CD4-positive, alpha-beta T cell treated with Interleukin-15 for 4 hours (primary cell): ENCODE measurements at places on chromosomes 5 and 9.

DNA sequence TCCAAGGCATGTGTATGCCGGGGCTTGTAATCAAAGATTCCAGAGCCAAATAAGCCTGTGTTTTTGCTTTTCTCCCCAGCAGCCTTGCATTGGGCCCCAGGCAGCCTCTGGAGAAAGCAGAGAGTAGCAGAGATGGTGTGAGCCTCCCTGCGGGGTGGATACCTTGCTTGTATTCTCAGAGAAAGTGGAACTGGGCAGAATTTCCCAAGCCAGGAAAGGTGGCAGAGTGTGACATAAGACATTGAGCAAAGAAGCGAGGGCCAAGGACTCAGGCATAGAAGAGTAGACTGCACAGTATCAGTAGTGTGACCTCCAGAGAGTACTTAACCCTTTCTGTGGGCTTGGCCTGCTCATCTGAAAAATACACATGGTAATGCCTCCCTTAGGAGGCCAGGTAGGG, 1.6 kb upstream of the GSN start:
- DNase-seq: no peak

DNA sequence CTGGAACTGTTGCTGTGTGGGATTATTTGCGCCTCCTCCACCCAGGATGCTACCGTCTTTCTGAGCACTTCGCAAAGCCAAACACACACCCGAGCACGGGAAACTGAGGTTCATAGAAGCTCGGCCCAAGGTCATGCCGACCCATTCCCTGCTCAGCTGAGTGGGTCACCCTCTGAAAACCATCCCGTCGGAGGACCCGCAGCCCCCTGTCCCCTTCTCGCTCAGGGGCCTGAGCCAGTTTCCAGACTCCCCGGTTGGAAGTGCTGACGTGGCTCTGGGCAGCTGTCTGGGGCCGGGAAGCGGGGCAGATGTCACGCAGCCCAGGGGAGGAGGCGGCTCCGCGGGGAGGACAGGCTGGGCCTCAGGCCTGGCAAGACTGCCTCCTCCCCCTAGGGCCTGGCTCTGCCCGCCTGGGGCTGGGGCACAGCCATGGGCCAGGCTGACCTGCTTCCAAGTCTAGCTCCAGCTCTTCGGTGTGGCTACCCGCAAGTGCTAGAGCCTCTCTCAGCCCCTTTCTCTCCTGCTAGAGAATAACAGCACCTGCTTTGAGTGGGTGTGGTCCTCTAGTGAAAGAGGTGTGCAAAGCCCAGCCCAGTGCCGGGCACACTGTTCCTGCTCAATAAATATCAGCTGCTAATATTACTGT, 9.9 kb upstream of the CXXC5 start:
- DNase-seq: no peak

GRCh38 chr5:1106385-1107166, 5.3 kb downstream of the SLC12A7 start:
- DNase-seq: no peak

GRCh38 chr9:127155314-127155960, 33.0 kb upstream of the ANGPTL2 start:
- no peak for DNase-seq

GRCh38 chr5:173202266-173202875, 32.6 kb downstream of the NKX2-5 start:
- DNase-seq: no peak

DNA sequence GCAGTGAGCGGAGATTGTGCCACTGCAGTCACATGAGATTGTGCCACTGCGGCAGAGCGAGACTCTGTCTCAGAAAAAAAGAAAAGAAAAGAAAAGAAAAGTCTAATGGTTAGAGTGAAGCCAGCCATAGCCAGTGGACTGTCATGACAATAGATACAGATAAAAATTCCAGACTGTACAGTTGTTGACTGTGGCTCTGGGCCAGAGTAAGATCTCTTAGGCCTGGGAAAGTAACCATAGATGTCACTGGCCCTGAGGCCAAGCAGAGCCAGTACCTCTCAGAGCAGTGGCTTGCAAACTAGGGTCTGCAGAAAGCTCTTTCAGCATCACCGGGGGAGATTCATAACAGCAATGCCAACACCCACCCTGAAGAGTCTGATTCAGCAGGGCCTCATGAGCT, 44.1 kb upstream of the SUB1 start:
- DNase-seq: no peak

- DNase-seq: no peak
These were observed 614.7 kb downstream of the ISL1 start for GRCh38 chr5:51997949-51998348.

DNA sequence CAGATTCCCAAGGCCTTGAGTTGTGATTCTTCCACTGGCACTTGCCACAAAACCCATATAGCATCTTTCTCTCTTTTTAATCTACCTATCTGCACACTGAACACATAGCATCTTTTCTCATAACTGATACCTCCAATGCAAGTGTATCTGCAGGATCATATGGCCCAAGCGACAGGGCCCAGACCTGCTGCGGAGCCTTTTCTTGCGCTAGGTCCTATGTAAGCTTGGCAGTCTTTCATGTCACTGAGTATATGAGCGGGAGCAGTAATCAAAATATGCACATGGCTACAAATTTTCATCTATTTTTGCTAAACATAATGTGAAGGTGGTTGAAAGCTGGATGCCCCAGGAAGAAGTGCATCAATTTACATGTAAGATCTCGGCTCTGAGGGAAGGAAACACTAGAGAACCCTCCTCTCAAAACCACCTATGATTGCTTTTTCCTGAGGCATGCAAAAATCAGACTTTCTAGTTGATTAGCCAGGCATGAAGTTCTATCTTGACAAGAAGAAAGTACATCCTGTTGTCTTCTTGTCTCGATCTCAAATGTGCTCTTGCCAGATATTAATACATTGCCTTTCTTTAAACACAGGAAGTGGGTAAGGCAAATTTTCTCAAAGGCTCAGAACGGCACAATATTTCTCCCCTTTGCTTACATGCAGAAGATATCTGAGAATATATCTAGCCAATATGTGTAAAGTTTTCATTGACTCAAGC, 26.9 kb upstream of the CEMIP2 start:
- DNase-seq: peak; percentile 57

- DNase-seq: no peak
These were observed 5.1 kb downstream of the LIFR start for GRCh38 chr5:38551030-38552017.

DNA sequence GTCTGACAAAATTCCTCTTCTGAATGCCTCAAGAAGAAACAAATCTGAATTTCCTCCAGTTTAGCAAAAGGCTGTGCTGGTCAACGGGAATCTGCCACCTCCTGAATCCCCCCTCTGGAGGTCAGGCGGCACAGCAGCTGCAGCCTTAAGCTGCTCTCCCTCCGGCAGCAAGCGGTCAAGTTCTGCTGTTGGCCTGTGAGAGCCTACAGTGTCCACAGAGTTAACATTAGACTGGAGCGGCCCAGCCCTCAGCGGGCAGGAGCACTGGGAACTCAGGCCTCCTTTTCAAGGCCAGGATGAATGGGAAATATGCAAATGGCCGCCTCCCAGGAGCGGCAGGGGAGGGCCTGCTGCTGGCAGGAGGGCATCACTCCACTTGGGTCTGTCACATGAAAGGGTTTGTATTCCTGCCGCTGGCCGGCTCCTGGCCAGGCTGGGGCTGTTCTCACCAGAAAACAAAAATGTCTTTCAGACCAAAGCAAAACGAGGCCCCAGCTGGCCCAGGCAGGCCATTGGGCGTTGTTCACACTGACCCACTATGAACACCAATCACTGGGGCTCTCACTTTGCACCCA, 8.2 kb downstream of the ACSL6 start:
- no peak for DNase-seq

DNA sequence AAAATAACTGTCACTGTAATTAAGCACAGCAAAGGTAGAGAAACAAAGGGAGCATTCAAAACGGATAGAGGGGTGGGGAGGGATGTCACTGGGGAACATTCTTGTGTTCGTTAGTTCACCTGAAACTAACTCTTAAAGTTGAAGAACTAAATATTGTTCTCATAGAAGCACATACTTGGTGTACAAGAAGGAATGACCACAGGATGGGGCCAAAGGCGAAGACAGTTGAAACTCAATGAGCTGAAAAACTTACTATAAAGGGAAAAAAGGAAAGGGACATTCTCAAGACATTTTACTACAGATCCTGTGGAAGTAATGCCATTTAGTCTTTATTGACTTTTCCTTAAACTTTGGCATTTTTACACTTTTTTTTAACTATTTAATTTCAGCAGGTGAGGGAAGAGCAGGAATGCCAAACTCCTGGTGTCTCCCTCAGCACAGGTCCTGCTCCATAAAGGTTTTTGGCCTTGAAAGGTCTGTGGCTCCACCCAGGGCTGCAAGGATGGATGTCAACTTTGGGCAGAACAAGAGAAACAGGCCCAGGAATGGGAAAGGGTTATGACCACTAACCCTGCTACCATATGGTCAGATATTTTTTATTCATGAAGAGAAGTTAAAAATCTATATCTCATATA, 197.6 kb upstream of the RASA1 start:
- DNase-seq: no peak

- DNase-seq: no peak
These were observed 181.1 kb downstream of the TRIM32 start for GRCh38 chr9:116868201-116868600.

DNA sequence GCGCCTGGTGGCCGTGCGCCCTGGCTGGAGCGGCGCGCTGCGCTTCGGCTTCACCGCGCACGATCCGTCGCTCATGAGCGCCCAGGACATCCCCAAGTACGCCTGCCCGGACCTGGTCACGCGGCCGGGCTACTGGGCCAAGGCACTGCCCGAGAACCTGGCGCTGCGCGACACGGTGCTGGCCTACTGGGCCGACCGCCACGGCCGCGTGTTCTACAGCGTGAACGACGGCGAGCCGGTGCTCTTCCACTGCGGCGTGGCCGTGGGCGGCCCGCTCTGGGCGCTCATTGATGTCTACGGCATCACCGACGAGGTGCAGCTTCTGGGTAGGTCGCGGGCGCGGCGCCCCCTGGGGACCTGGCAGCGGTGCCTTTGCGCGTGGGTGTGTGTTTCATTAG, 28.9 kb downstream of the NEURL1B start:
- DNase-seq: no peak

- DNase-seq: no peak
These were observed 49.6 kb downstream of the ARHGAP26 start for GRCh38 chr5:142819825-142820224.

DNA sequence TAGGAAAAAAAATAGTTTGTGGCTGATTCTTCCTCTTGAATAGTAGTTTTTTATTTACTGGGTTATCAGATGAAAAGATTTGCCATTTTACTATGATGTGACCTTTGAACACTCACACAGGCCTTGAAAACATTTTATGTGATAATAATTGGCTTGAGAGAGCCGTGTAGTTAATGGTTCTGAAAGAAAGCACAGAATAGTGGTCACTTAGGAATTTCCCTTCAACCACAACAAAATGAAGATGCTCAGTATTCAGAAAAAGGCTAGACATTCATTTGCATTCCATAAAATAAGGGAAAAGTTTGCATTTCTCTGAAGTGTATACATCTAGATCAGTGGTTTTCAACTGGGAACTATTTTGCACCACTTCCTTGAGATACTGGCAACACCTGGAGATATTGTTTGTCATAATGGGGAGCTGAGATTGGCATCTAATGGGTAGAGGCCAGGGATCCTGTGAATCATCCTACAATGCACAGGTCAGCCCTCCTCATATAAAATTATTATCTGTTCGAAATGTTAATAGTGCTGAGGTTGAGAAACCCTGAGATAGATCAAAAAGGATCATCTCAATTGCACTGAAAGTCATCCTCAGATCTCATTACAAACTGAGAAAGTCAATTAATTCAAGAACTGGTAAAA, 446.4 kb upstream of the CCNG1 start:
- no peak for DNase-seq

- no peak for DNase-seq
These were observed 987.6 kb downstream of the PTPRD start for GRCh38 chr9:9625248-9625647.

- no peak for DNase-seq
These were observed 82.2 kb upstream of the SLC24A2 start for GRCh38 chr9:19870988-19871387.

DNA sequence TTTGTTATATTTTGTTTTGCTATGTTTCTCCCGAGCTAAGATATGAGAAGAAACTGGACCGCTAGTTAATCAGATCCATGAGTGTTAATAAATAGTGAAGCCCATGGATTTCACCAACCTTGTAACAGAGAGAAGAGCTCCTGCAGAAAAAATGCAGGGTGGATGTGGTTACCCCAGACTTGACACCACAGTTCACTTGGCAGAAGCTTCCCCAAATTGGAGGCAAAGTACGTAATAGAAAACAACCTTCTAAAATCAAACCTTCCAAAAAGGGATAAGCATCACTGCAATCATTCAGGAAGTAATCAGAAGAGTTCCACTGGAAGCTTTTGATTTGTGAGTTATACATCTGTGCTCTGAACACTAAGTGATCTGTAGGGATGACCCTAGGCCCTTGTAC, 267.5 kb downstream of the ACTL7B start:
- no peak for DNase-seq

- no peak for DNase-seq
These were observed 85.4 kb upstream of the SMARCA2 start for GRCh38 chr9:1929722-1930244.

DNA sequence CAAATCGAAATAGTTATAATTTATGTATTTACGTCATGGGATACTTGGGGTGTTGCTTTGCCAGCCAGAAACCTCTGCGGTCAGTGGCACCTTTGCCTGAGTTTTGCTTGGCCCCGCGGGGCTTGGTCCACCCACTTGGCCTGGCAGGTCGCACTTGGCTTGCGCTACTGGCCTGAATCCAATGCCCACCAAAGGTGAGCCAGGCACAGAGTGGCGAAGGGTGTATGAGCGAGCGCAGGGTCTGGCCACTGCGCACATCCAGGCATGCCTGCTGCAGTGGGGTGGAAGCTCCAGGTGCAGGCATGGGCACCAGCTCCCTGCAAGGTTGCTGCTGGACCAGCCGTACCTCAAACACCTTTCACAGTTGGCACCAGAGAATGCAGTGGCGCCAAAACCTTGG, 714.6 kb downstream of the CDH9 start:
- DNase-seq: no peak

DNA sequence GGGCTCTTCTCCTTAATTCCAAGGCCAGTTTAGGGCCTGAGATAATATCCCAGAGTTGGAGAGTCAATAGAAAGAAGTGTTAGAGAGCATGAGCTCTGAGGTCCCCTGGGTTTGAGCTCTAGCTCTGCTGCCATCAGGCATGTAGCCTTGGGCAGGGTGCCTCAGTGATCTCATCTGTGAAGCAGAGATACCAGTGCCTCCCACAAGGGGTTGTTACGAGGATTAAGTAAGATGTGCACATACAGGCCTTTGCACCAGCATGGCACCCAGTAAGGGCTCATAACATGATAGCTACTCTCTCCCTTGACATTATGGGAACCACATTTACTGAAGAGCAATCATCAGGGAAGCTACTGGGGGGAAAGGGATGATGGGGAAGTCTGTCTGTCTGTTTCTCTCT, 265.7 kb downstream of the HSPA4 start:
- DNase-seq: no peak

- DNase-seq: peak; percentile 22
These were observed 556 bp downstream of the MTREX start for GRCh38 chr5:55308254-55308836.
